Fibroblast of the conjunctiva (primary cell): ENCODE measurements at places on chromosomes 5 and 9.

DNA sequence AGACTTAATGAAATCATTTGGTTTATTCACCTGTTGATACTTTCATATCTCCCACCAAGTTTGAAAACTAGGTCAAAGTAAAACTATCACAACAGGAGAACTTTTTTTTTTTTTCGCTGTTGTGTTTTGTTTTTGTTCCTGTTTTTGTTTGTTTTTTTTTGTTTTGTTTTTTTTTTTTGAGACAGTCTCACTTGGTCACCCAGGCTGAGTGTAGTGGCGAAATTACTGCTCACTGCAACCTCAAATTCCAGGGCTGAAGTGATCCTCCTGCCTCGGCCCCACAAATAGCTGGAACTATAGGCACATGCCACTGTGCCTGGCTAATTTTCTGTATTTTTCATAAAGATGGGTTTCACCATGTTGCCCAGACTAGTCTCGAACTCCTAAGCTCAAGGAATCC, 49.3 kb downstream of the MLLT3 start:
- no peak for DNase-seq

DNA sequence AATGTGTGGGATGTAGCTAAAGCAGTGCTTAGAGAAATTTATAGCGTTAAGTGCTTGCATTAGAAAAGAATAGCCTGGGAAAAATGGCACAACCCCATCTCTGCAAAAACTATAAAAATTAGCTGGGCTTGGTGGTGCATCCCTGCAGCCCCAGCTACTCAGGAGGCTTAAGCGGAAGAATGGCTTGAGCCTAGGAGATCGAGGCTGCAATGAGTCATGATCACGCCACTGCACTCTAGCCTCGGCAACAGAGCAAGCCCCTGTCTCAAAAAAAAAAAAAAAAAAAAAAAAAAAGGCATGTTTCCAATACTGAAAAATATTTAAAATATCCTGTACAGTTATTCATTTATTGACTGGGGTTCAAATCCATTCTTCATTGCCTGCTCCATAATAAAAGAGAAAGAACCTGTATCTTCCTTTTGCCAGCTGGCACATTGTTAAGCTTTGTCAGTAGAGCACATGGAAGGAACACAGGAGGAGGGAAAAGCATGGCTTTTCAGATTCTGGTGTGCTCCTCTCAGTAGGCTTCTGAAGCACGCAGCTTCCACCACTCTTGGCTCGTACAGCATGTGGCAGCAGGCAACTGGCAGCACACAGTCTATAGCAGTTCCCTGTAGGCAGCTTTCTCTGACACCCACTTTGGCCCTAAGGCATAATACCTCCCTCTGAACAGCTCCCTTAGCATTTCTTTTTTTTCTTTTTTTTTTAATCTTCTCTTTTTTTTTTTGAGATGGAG, 73.5 kb downstream of the TRIM36 start:
- DNase-seq = no peak

DNA sequence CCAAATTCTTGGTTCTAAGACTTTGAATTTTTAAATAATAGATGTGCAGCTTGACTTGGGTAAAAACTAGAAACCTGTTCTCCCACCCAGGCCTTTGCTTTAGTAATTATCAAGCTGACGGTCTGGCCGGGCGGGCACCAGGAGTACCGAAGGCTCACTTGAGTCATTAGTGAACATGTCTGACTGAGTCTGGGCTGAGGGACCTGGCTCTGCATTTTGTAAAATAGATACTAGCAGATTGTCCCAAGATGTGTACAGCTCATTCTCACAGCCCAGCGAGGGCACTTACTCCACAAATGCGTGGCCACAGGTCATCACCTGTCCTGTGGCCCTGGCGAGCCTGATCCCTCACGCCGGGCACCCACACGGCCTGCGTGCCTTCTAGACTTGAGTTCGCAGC, 216.2 kb downstream of the FANCC start:
- DNase-seq = no peak

- no peak for DNase-seq
Measured at GRCh38 chr5:112703866-112704820, 33.5 kb upstream of the APC start.

DNA sequence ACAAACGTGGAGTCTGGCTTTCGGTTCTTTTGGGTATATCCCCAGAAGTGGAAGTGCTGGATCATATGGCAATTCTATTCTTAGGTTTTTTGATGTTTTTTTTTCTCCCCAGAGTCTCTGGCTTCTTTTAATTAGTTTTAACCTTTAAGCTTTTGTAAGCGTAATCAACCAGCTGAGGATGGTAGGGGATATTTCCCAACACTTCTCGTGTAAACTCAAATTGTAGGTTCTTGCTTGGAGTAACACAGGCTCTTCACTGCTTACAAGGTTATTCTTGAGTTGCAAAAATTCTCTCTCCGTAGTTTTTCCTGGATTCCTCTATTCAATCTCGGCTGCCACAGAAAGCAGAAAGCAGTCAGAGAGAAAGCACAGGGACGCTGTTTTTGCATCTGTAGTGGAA, 11.9 kb downstream of the LAMC3 start:
- DNase-seq = no peak

GRCh38 chr9:37531699-37532098, 44.5 kb downstream of the FBXO10 start:
- no peak for DNase-seq

GRCh38 chr9:917730-918129, 58.7 kb upstream of the DMRT3 start:
- no peak for DNase-seq

DNA sequence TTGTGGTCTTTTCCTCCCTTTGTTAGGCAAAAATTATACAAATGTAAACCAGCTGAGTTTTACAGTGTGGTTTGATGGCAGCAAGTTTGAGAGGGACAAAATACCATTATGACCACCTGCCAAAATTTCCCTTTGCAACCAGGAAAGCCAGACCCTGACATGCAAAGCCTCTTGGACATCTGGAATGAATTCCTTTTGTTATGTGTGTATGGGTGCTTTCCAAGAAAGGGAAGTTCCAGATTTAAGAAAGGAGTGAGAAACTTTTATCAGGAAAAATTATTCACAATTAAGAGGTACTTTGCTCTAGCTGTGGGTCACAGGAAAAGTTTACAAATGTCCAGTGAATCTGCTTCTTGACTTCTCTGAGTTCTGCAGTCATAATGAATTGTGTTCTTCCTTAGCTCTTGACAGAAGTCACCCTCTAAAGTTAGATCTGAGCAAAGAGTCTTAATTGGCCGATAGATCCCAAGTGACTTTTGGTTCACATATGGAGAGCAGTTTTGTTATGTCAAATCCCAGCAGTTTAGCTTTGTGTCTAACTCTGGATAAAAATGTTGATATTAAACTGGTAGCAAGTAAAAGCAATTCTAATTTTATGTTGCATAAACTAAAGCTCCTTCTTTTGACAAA, 295.9 kb upstream of the ZNF608 start:
- DNase-seq = no peak

DNA sequence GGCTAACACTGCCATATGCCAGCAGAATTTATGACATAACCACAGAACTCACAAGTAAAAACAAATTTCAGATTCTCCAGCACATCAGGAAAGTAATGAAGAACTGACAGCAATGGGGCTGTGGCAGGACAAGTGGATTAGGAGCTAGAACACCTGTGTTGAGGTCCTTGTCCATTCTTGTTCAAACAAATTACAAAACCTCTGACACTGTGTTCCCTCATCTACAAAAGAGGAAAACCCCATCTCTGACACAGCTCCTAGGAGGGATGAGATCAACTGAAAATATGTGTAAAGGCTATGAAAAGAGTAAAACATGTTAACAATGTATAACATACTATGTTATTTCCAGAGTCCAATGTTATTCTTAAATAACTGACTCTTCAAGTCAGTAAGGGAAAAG, 23.5 kb downstream of the ELP1 start:
- DNase-seq = no peak

GRCh38 chr9:75858497-75859092, 31.9 kb upstream of the PCSK5 start:
- no peak for DNase-seq

GRCh38 chr5:56566374-56567249, 248.7 kb upstream of the MAP3K1 start:
- no peak for DNase-seq

DNA sequence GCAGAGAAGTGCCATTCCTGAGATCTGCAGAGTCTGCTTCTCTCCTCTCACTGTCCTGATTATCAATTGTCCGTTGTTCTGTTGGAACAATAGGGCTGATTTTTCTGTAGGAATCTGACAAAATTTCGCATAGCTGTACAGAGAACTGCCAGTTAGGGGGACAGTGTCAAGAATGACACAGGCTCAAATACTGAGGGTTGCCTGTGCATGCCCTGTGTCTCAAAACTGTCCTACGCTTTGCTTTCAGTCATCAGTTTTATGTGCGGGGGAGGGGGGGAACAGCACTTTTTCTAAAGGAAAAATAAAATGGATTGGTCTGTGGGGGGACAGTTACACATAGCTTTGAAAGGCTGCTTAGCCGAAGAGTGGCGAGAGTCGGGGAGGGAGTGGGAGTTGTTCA, 248.6 kb downstream of the PDZD2 start:
- no peak for DNase-seq

DNA sequence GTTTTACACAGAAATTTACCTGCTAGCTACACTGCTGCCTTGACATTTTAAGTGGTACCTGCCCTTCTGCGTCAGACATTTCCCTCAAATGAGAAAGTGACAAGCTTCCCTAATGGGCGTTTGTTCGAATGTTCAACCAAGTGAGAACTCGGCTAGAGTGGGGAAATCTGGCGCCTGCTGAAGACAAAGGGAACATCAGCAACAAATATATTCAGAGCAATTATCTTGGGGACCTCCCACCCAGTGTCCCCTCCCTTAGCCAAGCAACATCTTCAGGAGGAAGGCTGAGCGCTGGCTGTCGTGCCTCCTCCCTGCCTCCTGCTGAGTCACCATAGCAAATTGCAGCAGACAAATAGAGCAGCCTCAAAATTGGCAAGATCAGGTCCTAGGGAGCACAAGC, 57.1 kb downstream of the MFAP3 start:
- no peak for DNase-seq

DNA sequence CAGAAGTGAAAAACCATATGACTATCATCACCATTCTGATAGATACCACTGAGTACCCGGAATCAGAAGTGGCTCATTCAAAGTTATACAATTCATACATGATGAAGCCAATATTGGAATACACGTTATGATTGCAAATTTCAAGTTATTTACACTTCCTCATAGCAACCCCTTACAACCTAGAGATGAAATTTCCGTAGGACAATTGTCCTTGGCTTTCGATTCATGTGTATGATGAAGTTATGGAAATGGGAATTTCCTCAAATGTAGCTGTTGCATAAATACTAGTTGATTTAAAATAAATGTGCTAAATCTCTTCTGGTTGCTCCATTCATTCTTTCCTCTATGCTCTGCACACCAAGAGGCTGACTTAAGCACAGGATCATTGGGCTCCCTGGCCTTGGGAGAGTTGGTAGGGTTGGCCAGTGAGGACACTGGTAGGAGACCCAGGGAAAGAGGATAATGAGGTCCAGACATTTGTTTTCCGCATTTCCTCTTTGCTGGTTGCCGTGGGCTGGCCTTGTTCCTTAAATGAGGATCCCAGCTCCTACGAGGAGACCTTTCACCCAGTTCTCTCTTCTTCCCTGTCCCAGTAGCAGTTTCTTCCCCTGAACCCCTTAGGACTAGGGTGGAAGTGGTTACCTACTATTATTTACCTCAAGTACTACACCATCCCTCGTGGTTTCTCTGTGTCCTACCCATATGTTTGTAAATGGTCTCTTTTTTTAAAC, 90.3 kb downstream of the ZNF474 start:
- no peak for DNase-seq

DNA sequence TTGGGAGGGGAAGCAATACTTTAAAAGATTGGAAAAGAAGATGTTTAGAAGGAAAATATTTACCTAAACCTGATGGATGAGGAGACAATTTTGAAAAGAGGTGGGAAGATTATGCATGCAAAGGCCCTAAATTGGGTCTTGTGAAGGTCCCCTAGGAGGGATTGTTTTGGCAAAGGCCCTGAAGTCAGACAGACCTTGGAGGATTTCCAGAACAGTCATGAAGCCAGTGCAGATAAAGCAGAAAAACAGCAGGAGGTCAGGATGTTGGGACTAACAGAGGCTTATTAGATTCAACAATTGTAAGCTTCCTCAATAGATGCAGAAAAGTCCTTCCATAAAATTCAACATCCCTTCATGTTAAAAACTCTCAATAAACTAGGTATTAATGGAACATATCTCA, 361.0 kb upstream of the CDH6 start:
- DNase-seq = no peak

DNA sequence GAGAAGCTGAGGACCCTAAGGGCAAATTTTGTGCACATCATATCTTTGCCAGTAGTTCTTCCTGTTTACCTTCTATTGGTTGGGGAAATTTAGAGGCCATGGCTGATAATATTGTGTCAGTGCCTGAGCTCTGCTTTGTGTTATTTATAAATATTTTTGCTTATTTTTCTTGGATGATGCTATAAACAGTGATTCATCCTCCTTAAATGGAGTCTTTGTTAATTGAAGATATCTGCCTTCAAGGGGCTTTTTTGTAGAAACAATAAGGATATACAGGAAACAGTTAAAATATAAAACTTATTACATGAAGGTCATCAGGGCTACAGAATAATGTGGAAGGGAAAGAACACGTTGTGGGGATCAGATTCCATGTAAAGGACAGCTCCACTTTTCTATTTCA, 78.0 kb downstream of the PAM start:
- no peak for DNase-seq

DNA sequence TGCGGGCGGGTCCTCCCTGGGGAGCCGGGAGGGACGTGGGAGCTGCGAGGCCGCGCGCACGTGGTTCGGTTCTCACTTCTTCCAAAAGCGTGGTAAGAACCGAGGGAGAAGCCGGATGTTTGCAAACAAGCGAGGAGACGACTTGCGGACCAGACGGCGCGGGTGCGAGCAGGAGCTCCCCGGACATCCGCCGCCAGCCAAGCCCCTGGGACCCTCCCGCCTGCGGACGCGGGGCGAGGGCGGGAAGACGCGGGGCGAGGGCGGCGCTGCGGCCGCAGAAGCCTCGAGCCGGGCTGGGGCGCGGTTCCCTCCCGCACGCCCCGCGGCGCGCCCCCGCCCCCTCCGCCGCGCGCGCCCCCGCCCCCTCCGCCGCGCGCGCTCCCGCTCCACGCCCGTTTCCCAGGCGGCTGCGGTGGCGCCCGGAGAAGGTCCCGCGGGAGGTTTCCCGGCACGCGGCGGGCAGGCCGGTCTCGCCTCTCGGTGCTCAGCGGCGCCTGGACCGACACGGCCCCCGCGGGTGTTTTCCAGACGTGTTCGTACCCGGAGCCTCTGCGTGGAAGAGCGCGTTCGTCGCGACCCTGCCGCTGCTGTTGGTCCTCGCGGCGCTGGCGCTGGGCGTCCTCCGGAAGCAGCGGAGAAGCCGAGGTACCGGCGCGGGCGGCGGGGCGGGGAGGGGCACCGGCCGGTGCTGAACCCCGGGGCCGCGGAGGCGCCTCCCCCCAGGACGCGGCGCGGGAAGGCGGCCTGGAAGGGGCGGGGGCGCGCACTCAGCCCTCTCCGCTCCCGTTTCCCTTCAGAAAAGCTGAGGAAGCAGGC, 12.8 kb downstream of the BTNL9 start:
- DNase-seq = no peak

DNA sequence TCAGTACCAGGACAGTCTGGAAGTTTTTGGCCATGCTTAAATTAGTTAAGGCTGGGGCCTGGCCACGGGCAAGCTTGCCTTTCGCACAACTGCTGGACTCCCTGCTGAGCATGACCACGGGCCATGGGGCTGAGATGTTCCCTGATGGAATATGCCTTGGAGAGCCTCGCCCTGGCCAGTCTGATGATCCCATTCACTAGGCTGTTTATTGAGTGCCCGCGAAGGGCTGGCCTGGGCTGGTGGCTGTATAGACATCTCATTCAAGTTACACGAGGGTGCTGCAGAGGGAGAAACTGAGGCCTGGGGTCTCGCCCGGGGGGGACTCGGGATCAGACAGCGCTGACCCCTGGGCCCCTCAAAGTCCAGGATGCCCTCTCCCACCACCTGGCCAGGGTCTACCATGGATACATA, 7.8 kb upstream of the RXRA start:
- no peak for DNase-seq
